ENCODE measurements at places on chromosomes 7 and 10.
A peak's percentile ranks its signal among the peaks of the same experiment; 100 is the strongest.

GRCh38 chr7:22867003-22867402, 44.4 kb upstream of the TOMM7 start:
- DNase-seq, result no peak

GRCh38 chr7:91443862-91444261, 179.6 kb downstream of the FZD1 start:
- DNase-seq, result no peak

DNA sequence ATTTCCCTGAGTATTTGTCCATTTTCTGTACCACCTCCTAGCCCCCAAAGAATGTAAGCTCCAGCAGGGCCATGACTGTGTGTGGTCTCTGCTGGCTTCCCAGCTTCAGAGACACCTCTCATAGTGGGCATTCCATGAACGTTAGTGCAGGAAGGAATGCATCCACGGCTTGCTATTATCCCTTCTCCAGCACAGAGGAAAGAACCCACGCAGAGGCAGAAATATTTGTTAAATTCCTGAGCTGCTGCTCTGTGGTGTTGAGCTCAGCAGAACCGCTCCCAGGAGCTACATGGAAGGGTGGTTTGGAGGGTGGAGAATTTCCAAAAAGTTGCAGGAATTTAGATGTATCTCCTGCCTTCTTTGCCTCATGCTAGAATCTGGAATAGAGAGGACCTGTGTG, 275.2 kb downstream of the POU6F2 start:
- no peak for DNase-seq

GRCh38 chr10:90988802-90989201, 67.9 kb upstream of the ANKRD1 start:
- no peak for DNase-seq

- DNase-seq, result no peak
These were observed 126.3 kb downstream of the CACNA2D1 start for GRCh38 chr7:82317257-82317721.

GRCh38 chr7:100540073-100540723, 1.2 kb downstream of the AGFG2 start:
- no peak for DNase-seq

GRCh38 chr10:126058507-126058906, 162.1 kb downstream of the FANK1 start:
- DNase-seq, result no peak

DNA sequence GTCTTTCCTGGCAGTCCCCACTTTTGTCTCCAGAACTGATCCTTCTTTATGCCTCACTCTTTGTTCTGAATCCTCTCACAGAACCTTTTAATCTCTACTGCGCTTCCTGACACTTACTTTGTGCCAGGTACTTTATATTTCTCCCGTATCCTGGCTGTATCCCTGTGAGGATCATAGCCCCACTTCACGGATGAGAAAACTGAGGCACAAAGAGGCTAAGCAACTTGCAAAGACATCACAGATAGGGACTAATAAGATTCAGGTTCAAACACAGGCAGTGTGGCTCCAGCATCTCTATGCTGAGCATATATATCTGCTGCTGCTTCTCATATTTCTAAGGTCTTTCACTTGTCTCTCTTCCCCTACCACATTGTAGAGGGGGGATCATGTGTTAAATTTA, 116.7 kb downstream of the CHN2 start:
- DNase-seq, result no peak

DNA sequence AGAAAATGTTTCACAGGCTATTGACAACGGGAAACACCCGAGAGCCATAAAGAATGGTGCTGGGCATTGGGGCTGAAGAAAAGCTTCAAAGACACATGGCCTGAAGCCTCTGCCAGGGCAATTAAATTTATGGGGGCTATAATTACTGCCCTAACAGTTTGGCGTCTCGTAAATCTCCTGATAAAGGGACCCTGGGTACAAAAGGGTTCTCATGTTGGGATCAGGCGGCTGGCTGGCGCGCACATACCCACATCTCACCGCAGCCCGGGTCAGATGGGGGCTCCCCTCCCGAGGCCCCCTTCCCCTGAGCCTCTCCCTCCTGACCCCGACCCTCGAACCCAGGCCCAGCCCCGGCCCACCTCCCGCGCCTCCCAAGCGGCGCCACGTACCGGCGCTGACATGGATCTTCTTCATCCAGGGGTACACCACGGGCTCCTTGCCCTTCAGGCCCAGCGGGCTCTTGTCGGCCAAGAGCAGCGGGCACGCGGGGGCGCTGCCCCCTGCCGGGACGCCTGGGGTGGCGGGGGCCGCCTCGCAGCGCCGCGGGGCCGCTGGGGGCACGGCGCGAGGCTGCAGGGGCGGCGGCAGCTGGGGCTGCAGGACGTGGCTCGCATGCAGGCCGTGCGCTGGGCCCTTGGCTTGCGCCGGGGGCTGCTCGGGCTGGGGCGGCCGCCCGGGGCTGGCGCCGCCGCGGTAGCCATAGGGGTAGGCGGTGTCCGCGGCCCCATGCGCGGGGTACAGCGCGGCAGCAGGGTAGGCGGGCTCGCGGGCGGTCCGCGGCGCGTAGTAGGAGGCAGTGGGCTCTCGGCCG, 623 bp downstream of the HOXA4 start:
- DNase-seq, result peak; percentile 55

DNA sequence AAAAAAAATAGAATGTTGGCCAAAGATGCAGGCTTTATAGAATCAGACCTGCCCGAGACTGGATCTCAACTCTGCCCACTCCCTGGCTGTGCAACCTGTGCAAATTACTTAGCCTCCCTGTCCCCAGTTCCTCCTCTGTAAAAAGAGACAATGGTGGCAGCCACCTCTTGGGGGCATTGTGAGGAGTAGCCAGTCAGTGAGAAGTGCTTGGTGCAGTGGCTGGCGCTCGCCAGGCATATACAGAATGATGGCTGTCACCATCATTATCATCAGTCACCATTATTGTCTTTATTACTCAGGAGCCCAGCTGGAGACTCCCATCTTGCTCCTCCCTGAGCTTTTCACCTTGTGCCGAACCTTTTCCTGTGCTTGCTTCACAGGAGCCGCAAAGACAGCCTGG, 29.4 kb upstream of the TRIM8 start:
- no peak for DNase-seq

DNA sequence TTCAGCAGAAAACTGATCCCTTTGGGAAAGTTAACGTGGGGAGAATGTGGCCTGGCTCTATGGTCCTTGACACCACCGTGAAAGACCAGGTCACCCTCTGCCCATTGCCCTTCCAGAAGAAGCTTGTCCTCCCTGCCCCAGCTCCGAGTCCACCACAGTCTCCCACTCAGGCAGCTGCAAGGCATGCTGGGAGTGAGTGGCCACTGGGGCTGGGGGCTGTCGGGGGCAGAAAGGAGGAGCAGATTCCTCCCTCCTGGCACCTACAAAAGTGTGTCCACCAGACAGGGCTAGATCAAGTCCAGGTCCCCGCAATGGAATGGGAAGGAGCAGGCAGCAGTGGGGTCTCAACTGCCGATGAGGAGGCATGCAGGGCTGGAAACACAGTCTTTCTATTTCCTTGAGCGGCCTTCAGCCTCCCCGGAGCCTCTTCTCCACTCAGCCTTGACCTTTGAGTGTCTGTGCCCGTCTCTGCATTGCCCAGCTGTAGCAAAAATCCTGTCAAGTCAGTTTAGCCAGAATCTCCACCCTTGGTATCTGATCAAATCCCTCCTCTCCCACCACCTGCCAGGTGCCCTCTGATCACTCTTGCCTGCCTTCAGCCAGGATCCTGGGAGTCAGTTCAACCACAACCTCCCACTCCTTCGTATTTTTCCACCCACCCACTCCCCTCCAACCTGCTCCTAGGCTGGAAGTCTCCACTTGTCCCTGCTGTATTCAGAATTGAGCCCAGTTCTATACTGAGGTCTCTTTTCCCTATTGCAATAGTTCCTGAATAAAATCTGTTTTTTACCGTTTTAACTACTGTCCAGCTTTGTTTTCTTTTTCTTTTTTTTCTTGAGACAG, 6.9 kb upstream of the ZNF316 start:
- DNase-seq, result no peak

GRCh38 chr7:36971515-36972139, 247.3 kb upstream of the AOAH start:
- DNase-seq, result no peak

- DNase-seq, result peak; percentile 47
These were observed 208.6 kb downstream of the ZNF365 start for GRCh38 chr10:62582804-62583208.

DNA sequence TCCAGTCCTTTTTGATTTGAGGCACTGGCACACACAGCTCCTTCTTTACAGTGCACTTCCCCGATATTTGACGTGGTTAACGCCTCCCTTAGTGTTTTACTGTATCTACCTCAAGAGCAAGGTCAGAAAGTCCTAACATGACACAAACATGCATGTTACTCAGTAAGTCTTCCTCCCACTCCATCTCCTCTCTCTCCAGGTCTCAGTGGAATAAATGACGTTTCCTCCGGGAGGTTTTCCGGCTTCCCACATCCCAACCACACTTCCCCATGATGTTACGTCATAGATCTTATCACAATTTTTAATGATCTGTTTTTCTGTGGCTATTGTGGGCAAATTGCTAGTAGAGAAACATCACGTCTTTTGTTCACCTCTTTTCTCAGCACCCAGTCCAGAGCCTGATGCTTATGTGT, 165.7 kb downstream of the PTPN20 start:
- DNase-seq, result no peak

GRCh38 chr7:8176370-8177081, 85.4 kb downstream of the ICA1 start:
- DNase-seq, result no peak

DNA sequence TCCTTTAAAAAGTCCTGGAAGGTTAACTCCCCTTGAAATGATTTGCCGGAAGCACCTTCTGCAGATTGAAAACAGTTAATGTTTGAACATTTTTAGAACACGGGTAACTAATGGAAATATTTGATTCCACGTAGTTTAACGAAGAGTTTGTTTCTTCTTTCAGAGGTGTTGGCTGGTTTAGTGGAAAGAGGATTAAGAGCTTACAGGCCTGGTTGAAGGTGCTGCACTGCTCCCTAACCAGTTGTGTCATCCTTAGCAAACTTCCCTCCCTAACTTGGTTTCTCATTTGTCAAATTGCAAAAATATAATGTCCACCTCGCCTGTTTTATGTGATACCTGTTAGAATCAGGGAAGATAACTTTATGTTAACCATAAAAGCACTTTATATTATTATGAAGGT, 243.0 kb upstream of the FZD8 start:
- DNase-seq, result no peak

Data from ureter (tissue), 1 donor.